Hematopoietic multipotent progenitor cell treated with erythropoietin and hydrocortisone succinate and interleukin-3 and kit ligand, for 6 days (in vitro differentiated cells): ENCODE measurements at places on chromosomes 11 and 22.

- DNase-seq = no peak
Measured at GRCh38 chr11:128648711-128649110, 45.2 kb upstream of the FLI1 start.

GRCh38 chr11:10181811-10182210 is 112.2 kb downstream of the SBF2 start:
- DNase-seq = peak; percentile 59

GRCh38 chr11:76653674-76654284 is 16.8 kb downstream of the LRRC32 start:
- no peak for DNase-seq

DNA sequence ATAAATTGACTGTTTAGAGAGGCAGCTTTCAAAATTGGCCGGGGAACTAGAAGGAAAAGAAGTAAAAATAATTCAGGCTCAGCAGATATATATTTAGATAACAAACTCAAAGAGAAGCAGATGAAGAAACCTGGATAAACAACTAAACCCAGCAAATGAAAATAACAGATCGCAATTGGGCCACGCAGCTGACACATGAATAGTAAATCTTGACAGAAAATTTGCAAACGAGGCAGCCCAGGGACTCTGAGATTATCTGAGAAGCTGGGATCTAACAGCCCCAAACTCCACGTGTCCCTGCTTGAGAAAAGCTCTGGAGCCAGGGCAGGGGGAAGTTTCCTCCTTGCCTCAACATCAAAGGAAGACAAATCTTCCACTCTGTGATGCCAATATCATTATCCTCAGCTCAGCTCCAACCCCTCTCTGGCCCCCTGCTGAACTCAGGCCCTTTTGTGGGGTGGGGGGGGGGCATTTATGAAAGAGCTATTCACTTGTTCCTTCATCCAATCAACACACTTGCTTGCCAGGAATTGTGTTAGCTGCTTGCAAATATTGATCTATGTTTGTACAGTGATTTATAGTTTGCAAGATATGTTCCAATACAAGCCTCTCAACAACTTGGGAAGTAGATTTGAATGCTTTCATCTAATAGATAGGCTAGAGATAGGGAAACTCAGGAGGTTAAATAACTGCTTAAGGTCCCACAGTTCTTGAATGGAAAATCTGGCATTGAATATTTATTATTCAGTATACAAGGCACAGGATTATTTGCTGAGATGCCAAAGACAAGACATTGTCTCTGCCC is 72.5 kb upstream of the C11orf87 start:
- no peak for DNase-seq

- DNase-seq = no peak
Measured at GRCh38 chr22:19229600-19229999, 51.1 kb upstream of the SLC25A1 start.

- no peak for DNase-seq
Measured at GRCh38 chr22:38035530-38035885, 21.7 kb upstream of the PICK1 start.

DNA sequence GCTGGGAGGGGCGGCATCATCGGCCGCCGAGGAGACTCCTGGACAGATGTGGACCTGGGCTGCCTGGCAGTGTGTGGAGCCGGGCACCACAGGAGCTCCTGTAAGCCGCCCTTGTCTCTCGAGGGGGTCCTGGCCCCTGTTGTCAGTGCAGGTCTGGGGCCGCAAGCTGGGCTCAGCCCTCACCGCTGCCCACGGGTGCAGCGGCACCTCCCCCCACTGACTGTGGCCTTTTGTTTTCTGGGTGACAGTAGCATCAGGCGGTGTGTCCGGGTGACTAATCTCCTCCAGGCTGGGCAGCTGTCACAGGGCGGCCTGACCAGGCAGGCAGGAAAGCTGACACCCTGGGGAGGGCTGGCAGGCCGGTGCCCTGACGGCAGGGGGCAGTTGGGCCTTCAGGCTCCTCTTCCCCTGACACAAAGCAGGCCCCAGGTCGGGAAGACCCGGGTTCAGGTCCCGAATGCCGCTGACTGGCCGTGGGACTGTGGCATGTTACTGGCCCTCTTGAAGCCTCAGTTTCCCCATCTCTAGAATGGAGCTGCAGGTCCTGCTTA is 16.3 kb downstream of the DGKZ start:
- no peak for DNase-seq

GRCh38 chr22:28629420-28630176 is 50.0 kb downstream of the TTC28 start:
- DNase-seq = no peak

DNA sequence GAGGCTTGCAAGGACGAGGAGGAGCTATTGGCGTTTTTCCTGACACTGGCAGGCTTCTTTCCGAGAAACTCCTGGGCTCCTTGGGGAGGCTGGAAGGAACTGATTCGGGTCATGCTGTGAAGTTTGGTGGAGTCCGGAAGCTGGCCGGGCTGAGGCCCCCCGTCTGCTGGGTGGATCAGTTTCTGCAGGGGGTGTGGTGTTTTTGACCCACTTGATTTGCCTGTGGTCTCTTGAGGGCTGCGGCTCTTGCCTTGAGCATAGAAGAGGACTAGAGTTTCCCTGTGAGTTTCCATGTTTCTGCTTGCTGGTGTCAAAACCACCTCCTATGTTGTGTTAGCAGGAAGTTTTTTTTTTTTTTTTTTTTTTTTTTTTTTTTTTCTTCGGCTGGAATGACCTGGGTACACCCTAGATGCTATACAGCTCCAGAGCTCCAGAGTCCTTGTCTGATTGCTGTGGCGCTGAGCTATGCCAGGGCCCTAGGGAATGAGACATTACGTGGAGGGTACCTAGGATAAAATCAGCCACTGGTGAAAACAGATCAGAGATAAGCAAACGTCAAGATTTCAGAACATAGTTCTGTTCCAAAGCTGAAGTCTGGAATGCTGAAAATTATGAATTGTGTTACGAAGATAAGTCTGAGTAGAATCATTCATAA is 728 bp downstream of the TBC1D22A start:
- peak; percentile 51 for DNase-seq

GRCh38 chr11:62370743-62371440 is 33.6 kb downstream of the ASRGL1 start:
- peak; percentile 50 for DNase-seq

GRCh38 chr11:1269957-1270356 is 39.5 kb downstream of the TOLLIP start:
- no peak for DNase-seq

DNA sequence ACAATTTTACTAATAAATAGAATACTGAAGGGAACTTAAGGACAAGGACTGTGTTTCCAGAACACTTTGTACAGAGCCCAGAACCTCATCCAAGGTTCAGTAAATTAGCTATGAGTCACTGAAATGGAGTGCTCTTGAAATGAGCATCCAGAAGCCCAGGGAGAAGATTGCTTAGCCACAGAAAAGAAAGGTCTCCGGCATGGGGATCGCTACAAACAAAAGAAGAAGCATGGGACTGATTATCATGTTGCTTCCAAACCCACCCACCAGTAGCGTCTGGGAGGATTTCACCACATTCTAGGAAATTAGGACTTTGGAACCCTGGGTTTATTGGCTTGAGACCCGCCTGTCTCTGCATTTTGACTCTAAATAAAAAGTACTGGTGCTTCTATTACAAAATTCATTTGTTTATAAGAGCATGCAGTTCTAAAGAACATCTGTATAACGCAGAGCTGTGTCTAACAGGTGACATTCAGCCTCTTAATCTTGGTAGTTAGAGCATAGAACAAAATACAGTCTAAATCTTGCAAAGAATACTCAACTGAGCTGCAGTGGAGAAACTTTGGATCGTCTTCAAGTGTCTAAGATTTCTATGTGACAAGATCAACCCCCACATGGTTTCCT is 35.9 kb upstream of the SESN3 start:
- no peak for DNase-seq

GRCh38 chr22:46557736-46558480 is 20.5 kb upstream of the CELSR1 start:
- DNase-seq = no peak

- no peak for DNase-seq
Measured at GRCh38 chr11:33659370-33660139, 41.1 kb downstream of the C11orf91 start.

DNA sequence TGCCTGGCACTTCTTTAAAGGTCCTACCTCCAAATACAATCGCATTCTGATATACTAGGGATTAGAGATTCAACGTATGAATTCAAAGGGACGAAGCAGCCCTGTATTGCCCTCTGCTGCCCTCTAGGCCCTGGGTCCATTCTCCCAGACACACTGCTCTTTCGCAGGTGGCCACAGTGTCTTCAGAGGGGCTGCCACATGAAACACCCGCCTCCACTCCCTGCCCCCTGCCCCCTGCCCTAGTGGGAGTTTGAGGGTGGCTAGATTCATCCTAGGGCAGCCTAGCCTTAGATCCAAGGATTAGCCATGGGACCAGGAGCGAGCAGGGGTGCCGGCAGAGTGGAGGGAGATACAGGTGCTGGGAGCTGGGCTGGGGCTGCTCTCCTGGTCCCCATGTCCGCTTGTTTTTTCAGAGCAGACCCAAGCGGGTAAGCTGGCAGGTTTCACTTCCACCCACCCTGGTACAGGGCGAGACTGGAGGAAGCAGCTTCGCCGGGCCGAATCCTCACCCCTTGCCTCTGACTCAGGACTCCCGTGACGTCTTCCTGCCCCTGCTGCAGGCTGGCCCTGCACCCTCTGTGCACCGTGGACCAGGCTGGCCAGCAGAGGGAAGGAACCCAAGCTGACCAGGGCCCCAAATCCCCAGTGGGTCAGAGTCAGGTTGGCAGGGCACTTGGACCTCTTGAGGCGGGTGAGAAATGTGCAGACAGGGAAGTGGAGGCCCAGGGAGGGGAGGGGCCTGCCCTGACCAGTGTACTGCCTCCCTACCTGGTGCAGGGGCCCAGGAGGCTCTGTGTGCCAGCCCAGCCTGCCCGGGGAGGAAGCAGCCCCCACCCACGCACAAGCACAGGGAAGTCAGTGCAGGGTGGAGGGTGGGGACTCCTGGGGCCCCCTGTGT is 28.4 kb upstream of the HMOX1 start:
- DNase-seq = peak; percentile 78

GRCh38 chr11:12017243-12017678 is 8.8 kb upstream of the DKK3 start:
- no peak for DNase-seq

- no peak for DNase-seq
Measured at GRCh38 chr11:127452533-127452932, 452.0 kb upstream of the KIRREL3 start.

DNA sequence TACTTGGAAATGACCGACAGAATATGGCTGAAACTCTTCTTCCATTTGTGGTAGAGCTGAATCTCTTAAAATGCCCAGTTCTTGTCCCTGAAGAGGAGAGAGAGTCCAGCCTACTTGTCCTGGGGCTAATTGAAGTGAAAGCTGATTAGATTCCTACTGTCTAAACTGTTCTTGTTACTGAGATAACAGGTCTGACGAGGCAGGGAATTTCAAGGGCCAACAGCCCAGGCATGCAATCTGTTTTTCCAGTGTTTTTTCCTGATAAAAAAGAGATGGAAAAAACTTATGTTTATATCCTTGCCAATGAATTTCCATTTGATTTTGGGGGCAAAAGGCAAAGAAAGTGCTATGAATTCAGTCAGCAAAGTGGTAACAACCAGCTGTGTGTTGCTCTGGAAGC is 195.5 kb downstream of the ETS1 start:
- DNase-seq = no peak

DNA sequence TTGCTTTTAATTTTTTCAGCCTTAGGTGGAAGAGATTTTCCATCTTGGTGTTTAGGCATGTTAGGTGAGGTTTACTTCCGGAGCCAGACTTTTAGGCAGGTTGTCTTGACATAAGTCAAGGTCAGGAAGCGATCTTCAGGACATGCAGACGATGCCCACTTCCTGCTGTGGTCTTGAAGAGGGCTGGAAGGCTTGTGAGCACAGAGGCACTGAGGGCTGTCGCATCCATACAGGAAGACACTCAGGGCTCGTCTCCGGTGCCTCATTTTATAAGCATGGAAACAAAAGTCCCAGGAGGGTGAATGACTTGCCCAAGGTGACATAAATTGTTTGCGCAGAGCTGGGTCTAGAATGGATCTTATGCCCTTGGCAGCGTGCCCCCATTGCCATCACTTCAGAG is 30.8 kb downstream of the MARK2 start:
- peak; percentile 32 for DNase-seq

DNA sequence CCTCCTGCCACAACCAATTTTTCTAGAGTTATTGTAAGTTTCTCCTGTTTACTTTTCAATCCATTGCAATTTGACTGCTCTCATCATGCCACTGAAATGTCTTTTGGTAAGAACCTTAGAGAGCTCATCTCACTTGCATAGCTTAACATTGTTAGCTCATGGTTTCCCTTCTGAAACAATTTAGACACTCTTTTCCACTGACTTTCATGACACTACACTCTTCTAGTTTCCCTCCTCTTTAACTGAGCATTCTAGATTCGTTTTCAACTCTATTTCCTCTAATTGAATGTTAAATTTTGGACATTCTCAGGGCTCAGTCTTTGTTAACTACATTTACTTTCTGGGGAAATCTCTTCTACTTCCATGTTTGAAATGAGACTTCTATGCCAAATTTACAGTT is 369.1 kb downstream of the JRKL start:
- no peak for DNase-seq

GRCh38 chr11:74141241-74141695 is 29.5 kb downstream of the C2CD3 start:
- no peak for DNase-seq

DNA sequence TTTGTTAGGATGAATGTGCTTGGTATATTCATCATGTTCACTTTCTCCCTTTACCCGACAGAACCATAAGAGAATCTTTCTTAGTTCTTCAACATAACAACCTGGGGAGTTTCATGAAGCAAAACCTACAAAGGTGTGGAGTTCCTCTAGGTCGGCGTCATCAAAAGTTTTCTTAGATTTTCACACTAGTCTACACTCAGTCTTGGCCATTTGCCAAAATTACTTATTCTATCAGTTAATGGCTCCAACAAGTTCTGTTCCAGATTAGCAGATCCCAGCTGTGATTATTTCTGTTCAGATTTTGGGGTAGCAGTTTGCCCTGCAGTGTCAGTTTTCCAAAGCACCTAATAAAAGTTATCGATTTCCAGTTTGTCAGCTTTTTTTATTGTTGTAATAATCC is 935.8 kb upstream of the RAG2 start:
- DNase-seq = no peak

DNA sequence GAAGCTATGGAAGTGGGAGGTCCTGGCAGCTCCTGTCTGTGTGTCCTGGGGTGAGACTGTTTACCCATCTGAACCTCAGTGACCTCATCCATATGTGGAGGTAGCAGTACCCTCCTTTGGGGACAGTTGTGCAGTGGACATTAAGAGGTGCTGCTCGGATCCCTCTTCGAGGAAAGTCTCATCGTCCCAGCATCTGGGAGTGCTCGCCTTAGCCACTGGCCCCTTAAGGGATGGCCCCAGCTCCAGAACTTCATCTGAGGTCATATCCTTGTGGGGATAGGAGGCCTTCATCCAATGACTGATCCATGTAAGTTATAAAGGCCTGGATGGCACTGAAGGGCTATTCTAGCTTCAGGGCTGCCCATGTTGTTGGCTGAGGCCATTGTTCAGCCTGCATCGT is 538.1 kb downstream of the MIAT start:
- DNase-seq = no peak

DNA sequence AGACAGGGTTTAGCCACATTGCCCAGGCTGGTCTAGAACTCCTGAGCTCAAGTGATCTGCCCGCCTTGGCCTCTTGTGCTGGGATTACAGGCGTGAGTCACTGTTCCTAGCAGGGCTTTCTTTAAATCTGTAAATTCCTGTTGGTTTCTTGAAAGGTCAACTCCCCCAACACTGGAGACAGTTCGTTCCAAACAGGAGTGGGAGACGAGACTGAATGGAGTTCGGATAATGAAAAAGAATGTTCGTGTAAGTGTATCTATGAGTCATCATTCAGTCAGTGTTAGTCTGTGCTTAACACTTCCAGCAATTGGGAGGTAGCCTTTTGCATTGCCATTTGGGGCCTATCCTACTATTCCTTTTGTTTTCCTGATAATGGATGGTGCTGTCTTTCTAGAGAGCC is 10.0 kb upstream of the BACE1-AS start:
- DNase-seq = no peak
